ENCODE measurements at places on chromosomes 16 and 17.

DNA sequence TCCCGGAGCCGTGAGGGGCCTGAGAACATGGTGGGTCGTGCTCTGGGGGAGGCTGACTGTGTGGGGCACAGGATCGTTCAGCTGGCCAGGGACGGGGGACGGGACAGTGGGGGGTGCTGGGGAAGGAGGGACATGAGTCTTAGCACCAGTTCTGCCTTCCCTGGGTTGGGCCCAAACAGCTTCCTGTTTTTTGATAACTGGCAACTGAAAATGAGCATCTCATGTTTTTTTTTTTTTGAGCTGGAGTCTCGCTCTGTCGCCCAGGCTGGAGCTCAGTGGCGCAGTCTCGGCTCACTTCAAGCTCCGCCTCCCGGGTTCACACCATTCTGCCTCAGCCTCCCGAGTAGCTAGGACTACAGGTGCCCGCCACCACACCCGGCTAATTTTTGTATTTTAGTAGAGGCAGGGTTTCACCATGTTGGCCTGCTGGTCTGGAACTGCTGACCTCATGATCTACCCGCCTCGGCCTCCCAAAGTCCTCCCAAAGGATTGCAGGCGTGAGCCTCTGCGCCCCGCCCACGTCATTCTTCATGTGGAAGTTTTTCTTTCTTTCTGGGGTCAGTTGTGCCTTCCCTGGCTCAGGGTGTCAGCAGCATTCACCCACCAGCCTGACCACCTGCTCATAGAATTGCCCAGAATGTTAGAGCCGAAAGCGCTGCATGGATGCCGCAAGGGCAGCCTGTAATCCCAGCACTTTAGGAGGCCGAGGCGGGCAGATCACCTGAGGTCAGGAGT, 6.4 kb downstream of the ASPSCR1 start:
- DNase-seq: no peak

DNA sequence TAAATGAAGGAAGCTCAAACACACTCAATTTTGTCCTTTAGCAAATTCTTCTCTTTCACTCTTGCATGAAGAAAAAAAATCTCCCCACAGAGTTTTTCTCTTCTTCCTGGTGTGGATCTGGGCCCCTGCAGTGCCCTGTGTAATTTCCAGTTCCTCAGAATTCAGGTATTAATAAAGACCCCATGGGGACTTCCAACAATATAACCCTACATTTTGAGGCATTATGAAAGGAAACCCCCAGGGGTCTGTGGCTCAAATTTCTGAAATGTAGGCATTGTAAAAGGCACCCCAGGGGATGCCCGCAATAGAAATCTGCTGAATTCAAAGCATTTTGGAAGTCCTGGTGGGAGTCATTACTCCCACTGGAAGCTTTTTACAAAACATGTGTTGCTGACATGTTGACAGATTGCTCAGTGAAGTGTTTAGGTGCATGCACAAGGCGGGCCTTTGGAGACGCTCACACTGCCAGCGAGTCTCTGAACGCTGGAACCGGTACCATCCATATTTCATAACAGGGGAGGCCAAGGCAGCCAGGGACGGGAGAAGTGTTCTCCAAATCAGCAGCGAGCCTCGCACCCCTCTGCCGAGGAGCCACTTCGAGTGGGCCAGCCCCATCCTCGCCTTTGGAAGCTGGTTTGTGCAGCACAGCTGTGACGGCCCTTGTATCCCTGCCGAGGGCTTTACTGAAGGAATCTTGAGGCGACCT, 154.0 kb downstream of the ZNF423 start:
- DNase-seq: no peak

GRCh38 chr16:55711959-55712876, 56.4 kb downstream of the SLC6A2 start:
- DNase-seq: peak; percentile 55

DNA sequence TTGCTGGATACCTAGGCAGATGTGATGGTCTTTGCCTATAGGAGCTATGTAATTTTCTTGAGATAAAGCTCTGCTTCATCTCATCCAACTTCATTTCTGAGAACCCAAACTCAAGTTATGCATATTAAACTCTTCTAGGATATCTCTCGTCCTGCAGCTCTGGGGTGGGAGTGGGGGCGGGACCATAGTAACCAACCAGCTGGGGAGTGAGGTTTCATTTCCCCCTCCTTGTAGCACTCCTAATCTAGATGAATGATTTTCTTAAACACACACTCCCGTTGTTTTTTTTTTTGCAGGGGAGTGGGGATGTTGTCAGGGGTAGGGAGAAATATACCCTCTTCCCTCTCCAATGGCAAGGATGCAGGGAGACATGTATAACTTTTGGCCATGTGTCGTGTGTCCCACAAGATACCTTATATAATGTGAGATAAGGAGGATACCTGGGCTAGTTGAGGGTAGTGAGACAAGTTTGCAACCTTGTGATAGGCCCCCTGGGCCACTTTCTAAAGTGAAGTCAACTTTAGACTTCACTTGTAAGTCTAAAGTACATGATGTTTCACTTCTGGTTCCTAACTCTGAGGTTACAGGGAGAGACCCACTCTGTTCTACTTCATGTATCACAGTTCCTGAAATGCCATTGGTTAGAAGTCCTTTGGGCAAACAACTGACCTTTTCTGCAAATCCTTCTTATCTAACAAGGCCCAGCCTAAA, 10.5 kb upstream of the HEATR6 start:
- no peak for DNase-seq

DNA sequence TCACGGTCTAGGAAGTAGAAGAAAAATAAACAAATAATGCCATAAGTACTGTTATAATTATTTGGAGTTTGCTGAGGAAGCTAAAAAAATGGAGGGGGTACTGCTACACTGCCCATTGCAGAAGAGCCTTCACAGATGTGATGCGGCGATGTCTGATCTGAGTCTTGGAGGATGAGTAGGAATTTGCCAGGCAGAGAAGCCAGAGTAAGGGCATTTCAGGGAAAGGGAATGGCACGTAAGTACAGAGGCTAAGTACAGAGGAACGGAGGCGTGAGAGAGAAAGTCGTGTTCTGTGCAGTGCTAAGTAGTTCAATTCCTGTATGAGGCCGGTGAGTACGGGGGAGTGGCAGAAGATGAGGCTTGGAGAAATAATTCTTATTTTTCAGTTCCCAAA, 741 bp upstream of the GRB2 start:
- no peak for DNase-seq

- peak; percentile 39 for DNase-seq
Observed at GRCh38 chr16:31455601-31456314, 3.5 kb upstream of the ARMC5 start.

- DNase-seq: no peak
Observed at GRCh38 chr16:20040011-20040410, 33.7 kb downstream of the GPR139 start.

GRCh38 chr17:59373882-59374495, 42.5 kb downstream of the YPEL2 start:
- DNase-seq: no peak

DNA sequence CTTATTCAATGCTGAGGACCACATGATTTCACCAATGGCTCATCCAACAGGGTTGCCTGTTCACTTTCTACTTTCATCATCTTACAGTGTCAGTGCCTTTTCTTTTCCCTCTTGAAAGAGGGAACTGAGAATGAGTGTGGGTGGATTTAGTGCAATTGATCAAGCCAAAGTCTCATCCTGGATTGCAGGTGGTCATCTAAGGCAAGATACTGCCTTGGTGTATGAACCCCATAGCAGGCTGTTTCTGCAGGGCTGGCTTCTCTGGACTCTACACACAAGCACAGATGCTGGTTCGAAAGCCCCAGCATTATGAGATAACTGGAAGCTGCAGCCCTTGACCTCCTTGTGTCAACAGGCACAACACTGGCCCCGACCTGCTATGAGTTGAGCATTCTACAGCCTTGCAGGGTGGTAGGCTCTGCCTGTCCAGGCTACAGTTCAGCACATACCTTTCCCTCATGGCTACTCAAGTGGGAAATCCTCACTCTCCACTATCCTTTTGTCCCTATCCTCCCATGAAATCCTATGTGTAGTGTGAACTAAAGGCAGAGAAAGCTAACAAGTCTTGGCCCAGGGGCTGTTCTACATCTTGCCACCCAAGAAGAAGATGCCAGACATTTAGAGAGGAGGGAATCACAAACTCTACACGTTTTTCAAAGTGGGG, 358.7 kb downstream of the SLC39A11 start:
- DNase-seq: no peak

GRCh38 chr17:78728495-78728894, 53.6 kb downstream of the CYTH1 start:
- DNase-seq: no peak

- no peak for DNase-seq
Observed at GRCh38 chr16:67147437-67148140, 3.2 kb downstream of the B3GNT9 start.

- no peak for DNase-seq
Observed at GRCh38 chr16:73457851-73458250, 409.9 kb upstream of the ZFHX3 start.

- no peak for DNase-seq
Observed at GRCh38 chr17:16988749-16989229, 16.9 kb upstream of the TNFRSF13B start.

DNA sequence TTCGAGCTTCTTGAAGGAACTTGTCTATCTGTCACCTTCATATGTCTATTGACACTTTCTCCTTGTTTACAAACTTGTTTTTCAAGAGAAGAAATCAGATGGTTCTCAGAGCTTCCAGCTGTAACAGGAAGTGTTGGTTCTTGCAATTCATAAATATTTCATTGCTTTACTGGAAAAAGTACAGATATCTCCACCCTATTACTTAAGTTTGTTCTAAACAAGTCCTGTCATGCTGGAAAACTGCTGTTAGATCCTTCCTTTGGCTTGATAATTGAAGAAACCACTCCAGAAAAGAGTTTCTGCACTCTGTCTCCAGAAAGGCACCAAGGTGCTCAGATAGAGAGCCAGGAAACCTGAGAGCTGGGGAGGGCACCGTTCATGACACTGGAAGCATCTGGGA, 181.6 kb downstream of the DNAH9 start:
- no peak for DNase-seq

GRCh38 chr17:34673516-34673915, 94.1 kb downstream of the TMEM132E start:
- DNase-seq: no peak

GRCh38 chr16:68197250-68197649, 38.7 kb downstream of the ESRP2 start:
- DNase-seq: no peak

- DNase-seq: no peak
Observed at GRCh38 chr17:2331303-2331702, 5.0 kb downstream of the TSR1 start.

- DNase-seq: no peak
Observed at GRCh38 chr17:78163881-78164747, 4.3 kb upstream of the SYNGR2 start.

DNA sequence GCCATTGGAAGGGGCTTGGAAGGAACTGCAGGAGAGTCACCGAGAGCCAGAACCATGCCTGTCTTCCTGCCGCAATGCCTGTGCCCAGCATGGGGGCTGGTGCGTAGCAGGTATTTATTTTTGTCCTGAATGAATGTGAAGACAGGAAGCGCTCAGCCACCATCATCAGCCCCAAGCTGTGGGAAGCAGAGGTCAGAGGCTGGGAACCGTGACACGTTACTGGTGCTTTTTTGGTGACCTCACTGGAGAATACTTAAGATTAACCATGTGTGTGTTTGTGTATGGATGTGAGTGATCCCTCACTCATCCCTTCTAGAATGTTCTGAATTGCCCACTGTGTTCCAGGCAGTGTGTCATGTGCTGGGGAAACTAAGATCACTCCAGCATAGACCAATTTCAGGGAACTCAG, 343.8 kb downstream of the SNX29 start:
- DNase-seq: no peak

- no peak for DNase-seq
Observed at GRCh38 chr16:70159355-70160348, 13.9 kb upstream of the CLEC18C start.

DNA sequence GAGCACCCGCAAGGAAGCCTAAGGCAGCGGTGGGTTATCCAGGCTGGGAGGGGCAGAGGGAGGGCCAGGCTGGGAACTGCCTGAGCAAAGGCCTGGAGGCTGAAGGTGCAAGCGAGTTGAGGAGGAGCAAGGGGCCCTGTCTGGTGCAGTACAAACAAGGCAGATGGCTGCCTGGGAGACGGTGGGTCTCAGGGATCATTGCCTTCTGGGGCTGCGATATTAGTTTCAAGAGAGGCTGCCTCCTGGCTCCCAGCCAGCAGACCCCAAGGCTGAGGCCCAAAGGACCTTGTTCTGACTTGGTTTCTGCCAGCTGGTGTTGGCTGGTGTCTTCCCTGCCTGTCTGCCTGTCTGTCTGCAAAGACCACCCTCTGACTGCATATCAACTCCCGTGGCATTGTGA, 154.0 kb downstream of the IRF8 start:
- no peak for DNase-seq

- DNase-seq: no peak
Observed at GRCh38 chr16:50718061-50718760, 23.7 kb upstream of the CYLD start.
